ENCODE measurements at places on chromosomes 5 and 9.

DNA sequence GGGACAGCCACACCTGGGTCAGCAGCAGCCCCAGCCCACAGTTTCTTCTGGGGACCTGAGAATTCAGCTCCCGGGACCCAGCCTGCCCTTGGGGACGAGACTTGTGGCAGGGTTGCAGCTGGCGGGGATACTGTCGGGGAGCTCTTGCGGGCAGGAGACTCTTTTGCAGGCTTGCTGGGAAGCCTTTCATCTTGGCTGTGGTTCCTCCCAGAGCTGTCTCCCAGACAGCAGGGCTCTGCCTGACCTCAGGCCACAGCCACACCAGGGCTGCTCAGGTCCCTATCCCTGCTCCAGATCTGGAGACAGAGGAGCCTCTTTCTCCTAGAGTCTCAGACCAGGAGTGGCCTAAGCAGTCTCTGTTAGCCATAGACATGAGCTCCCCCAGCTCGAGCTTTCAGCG lies 4.7 kb upstream of the MYMK start:
- no peak for DNase-seq

- peak; percentile 56 for DNase-seq
Observed at GRCh38 chr5:98415663-98416062, 357.8 kb upstream of the RGMB start.

DNA sequence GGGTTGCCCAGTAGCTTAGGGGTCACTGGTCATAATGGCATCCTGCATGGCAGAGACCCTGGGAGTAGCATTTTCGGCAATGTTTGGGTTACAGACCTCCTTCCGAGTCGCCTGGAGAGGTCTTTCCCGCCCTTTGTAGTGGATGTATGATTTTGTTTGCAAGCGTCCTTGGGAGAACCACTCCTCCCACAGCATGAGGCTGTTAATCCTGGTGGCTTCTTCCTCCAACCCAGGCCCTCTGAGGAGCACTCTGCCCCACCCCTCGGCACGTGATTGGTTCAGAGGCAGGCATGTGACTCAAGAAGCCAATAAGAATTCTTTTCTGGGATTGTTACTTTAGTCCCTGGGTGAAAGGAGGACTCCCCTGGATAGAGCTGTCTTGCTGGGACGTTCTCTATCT lies 30.2 kb upstream of the GRHPR start:
- no peak for DNase-seq

GRCh38 chr5:95861864-95862561 lies 39.5 kb upstream of the GLRX start:
- DNase-seq = peak; percentile 64

GRCh38 chr5:148297731-148298130 lies 14.5 kb upstream of the SPINK7 start:
- DNase-seq = no peak

DNA sequence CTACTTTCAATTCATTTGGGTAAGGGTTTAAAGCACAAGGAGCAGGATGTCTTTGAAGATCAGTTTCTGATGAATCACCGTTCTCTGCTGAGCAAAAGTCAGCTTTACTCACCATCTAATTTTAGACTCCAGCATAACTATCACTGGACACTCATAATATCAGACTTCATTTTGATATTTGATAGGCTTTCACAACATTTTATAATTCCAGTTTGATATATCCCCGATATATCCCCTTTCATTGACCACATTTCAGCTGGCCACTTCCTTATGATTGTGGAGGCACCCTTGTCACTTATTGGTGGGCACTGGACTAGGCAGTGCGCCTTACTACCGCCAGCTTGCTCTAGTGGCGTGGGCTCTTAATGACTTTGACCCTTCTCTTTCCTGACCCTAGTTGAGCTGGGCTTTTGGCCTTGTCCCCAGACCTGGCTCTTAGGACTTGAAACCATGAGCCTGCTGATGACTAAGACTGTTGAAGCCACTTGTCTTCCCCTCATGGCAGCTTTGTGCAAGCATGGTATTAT lies 46.8 kb downstream of the CYSTM1 start:
- DNase-seq = peak; percentile 76

DNA sequence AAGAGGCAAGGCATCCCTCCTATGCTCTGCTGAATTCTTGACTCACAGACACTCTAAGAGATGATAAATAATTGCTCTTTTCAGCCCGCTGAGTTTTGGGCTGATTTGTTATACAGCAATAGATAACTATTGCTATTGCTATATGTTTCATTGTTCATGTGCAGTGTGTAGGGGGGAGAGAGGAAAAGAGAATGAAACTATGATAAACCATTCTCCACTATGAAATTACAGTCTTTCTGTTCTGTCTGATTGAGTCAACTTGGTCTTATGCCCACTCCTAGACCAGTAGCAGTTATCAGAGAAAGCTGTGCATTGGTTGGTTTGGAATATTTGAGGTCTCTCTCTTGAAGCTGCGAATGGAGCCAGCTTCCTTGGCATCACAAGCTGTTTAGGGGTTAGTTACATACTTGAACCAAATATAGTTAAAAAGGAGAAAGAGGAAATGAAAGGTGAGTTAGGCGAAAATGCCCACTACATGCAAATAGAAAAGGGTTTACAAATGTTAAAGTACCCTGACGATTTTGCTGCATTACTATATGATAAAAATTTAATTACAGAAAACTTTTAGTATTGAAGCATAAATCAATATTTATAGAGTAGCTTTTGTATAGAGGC lies 136.3 kb upstream of the ACTBL2 start:
- DNase-seq = no peak

DNA sequence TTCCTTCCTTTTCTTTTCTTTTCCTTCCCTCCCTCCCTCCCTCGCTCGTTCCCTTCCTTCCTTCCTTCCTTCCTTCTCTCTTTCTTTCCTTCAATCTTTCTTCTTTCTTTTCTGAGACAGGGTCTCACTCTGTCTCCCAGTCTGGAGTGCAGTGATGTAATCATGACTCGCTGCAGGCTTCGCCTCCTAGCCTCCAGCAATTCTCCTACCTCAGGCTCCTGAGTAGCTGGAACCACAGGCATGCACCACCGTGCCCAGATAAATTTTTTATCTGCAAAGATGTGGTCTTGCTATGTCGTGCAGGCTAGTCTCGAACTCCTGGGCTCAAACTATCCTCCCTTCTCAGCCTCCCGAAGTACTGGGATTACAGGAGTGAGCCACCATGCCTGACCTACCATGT lies 81.4 kb downstream of the SPATA31C2 start:
- DNase-seq = peak; percentile 78

DNA sequence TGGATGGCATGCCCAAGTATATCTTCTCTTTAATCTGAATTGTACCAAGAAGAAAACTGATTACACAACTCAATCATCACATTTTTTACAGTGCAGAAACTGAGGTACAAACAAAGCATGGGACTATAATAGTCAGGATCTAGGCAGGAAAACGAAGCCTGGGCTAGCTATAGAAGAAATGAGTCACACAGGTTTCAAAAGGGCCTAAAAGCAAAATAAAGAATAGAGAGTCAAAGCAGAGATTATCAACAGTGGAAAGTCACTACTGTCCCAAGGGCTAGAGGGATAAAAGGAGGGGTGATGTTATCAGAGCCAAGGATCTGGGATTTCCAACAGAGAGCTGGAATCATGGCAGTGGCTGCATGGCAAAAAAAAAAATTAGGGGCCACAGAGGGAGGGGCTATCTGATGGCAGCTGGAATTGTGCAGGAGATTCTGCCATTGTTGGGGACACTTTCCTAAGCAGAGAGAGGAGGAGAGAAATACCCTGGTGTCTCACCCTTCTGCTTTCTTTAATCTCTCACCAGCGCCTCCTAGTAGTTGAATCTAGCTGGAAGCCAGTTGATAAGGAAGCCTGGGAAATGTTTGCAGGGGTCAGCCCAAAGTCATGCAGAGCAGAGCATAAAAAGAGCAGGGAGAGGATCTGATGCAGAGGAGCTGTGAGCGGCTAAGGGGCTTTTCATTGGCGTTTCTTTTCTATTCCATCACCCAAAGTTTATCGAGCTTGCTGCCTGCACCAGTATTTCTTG lies 343.2 kb downstream of the ACTL7B start:
- no peak for DNase-seq

DNA sequence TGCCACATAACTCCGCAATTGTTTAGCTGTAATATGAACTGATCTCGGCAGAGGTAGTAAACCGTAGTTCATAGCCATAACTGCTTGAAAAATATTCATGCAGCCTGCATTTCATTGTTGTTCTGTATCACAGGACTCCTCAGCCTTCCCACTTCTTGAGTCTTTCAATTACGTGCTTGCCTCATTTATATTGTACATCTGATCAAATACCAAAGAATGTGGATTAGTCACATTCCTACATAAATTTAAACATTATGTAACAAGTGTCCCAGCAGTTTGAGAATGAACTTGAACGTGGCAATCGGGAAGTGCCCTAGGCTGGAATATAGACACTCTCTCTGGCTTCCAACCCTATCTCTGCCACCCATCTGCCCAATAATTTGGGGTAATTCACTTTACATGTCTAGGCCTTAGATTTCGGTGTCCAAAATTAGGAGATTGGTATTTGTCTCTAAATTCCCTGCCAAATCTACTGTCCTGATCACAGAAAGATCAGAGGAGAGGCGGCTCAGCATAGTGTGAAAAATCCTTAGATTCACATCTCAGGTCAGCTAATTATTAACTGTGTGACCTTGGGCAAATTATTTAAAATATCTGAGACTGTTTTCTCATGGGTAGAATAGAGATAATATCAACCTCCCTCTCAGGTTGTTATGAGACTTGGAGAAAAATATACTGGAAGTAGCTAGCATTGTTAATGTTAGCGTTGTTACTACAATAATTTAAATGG lies 215.1 kb upstream of the RFX3 start:
- DNase-seq = peak; percentile 63

DNA sequence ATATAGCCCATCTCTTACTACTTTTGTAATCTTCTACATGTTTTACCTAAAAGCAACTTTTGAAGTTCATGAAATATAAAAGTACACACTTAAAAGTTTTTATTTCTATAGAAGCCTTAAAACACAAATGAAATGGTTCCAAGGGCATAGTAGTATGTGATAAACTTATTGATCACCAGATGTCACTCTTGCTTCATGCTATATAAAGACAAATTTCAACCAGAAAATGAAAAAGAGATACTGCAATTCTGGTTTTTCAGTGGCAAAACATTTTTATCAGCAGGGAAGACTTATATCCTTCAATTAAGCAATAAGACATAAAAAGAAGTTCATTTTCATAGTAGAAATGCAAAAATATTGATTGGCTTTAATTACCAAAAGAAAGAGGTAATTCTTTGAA lies 69.4 kb upstream of the FBXL17 start:
- DNase-seq = no peak

DNA sequence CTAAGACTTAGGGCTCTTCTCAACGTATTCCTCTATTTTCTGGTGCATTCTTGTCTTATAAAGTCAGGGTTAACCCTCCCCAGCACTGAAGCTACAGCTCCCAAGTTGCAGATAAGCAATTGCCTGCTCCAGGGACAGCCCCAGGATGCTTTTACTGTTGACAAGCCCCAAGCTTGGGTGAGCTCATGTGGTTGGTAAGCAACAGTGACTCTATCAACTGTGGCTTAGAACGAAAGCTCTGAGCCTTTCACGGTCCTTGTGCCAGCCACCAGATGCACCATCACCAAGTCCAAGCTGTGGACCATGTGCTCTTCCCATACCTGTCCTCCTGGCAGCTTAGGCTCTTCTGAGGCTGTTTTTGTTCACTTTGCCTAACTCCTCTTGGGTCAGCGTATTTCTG lies 13.5 kb downstream of the ADRB2 start:
- DNase-seq = no peak

GRCh38 chr9:78130004-78130403 lies 98.4 kb upstream of the GNAQ start:
- peak; percentile 12 for DNase-seq

- peak; percentile 87 for DNase-seq
Observed at GRCh38 chr9:109117856-109118807, 1.6 kb downstream of the TMEM245 start.

GRCh38 chr5:180209137-180209581 lies at the start of gene RASGEF1C:
Gene RASGEF1C, minus strand, starts transcription at chr5:180209211. Its CDS starts 71,159 bp downstream, at chr5:180138052.
- peak; percentile 53 for DNase-seq

DNA sequence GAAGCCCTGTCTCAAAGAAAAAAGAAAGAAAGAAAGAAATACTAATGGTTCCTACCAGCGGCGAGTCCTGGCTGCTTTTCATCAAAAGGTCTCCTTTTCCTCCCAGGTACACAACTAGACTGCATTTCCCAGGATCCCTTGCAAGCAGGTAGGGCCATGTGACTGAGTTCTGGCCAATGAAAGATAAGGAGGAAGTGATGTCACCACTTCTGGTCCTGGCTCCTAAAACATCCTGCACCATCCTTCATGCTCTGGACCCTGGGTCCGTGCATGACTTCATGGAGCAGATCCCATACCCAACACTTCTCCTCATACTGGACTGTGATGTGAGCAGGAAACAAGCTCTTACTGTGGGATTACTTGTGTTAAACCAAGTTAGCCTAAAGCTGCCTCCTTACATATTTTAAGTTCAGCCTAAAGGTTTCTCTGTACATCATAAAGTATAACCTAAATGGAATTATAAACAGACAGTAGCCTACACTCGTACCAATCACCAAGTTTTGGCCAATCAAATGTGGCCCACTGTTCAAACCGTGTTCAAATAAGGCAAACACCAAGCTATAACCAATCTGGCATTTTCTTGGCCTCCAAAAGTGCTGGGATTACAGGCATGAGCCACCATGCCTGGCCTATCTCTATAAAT lies 30.2 kb upstream of the FUBP3 start:
- no peak for DNase-seq

DNA sequence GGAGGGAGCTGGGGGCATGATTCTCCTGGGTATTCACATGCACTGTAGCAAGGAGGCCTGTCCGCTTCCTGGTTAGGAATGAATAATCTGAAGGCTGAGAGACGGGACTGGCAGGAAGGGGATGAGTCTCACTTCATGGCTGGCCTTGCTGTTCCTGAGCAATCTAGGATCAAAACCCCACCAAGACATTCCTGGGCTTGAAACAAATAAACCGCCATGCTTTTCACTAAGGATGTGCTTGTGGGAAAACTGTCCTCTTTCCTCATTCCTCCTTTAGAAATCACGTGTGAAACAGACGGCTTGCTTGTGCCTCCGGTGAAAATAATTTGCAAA lies 132.8 kb downstream of the MACROH2A1 start:
- no peak for DNase-seq

- DNase-seq = peak; percentile 29
Observed at GRCh38 chr5:169978714-169979113, 1.6 kb downstream of the INSYN2B start.

DNA sequence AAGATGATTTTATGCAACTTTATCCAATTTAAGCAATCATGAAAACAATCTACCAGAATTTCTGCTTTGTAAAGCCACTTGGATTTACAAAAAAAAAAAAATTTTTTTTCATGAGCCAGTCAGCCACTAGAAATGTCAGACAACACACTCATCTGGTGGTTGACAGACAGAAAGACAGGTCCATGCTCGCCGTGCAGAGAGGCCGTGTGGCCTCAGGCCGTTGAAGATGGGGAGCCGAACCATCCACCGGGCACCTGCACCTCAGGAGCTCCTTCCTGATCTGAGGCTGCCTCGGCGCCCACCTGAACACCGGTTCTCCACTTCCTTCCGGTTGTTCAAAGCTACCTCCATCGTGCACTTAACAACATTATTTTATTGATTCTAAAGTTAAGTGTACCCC lies 138.0 kb upstream of the IRX4 start:
- DNase-seq = no peak

Data from fibroblast of skin of abdomen (primary cell).